ENCODE measurements at places on chromosomes 12 and 14.
A peak's percentile ranks its signal among the peaks of the same experiment; 100 is the strongest.

GRCh38 chr12:128444598-128444997 lies 177.6 kb downstream of the TMEM132C start:
- no peak for DNase-seq

DNA sequence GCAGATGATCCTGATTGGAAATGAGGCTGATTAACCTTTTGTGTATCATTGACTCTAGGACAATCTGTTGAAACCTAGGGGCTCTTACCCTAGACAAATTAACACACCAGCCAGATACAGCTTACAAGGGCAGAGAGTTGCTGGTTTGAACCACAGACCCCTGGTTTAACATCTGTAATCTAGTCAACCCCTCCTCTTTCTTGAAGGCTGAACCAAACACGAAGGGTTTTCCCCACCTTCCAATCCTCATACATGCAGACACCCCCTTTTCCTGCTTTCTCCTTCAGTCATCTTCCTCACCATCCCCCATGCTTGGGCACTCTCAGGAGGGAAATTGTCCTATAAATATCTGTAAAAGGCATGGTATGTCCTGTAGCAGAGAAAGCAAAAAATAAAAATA lies 126.0 kb upstream of the HIF1A start:
- no peak for DNase-seq

GRCh38 chr12:21819678-21820077 lies 45.2 kb upstream of the KCNJ8 start:
- DNase-seq, result no peak

- no peak for DNase-seq
These were observed 2.3 kb downstream of the CLECL1 start for GRCh38 chr12:9730591-9730990.

- no peak for DNase-seq
These were observed 17.8 kb upstream of the RPS6KA5 start for GRCh38 chr14:91078095-91078737.

- DNase-seq, result no peak
These were observed 475.8 kb upstream of the TMEM132C start for GRCh38 chr12:127791217-127791616.

GRCh38 chr12:93762059-93762719 lies 85.0 kb downstream of the CRADD start:
- DNase-seq, result no peak

DNA sequence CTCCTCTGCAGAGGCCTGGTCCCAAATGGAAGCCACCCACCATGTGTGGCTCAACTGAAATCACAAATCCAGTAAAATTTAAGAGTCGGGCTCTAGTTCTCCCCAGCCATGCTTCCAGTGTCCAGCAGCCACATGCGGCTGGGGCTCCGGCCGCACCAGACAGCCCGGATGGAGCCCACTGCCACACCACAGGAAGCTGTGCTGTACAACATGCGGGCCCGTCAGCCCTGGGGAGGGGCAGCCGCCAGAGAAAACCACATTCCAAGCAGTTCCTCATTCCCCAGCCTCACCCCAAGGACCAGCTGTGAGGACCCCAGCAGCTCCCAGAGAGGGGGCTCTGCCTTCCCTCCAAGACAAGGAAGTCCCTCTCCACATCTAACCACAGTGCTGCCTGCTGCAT lies 135.0 kb downstream of the NCOR2 start:
- DNase-seq, result no peak

- DNase-seq, result no peak
These were observed 414.6 kb upstream of the PRICKLE1 start for GRCh38 chr12:43004141-43004540.

DNA sequence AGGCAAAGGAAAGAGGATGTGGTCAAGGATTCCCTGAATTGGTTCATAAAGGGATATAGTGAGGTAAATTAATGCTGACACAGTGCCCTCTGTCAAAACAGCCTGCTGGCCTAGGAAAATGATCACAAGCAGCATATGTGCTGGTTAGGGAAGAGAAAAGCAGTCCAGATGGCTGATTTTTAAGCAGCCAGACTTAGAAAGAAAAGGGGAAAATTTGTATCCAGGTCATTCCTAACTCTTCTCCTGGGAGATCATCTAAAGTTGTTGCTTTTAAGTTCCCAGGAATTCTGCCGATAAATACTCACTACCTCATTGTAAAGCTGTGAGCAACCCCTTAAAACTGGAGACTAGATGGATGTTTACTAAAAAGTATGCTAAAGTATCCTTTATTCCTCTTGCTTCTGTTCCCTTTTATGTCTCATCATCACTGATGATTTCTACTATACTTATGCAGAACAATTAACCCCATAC lies 46.4 kb upstream of the CNOT2 start:
- DNase-seq, result no peak

DNA sequence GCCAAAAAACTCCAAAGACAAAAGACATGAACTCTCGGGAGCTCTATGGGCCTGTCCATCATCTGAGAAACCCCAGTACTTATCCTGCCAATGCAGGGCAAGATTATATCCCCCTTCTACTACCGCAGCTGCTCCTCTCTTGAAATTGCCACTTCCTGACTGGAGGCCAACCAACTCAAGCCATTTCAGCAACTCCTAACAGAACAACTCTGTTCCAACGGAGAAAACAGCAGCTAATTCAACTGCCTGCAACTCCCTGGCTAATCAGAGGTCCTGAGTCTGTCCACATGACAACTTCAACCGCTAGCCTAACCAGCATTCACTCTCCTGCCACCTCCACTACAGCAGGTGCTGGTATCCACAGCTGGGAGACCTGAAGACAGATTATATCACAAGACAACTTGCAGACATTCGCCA lies 24.1 kb downstream of the CEP83 start:
- DNase-seq, result peak; percentile 15

DNA sequence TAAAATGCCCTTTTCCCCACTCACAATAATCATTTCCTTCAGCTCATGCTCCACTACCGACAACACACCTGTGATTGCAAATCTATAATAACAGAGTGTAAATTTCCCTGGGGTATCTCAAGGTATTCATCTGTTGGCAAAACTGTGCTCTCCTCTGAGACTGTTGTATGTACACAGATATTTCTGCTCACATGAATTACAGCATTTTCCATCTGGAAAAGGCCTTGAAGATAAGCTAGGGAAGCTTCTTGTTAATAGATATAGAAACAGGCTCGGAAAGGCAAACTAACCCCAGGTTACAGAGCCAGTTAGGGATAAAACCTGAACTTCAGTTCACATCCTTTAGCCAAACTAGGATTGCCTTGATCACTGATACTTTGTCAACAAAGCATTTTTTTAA lies 210.4 kb upstream of the KRR1 start:
- no peak for DNase-seq

DNA sequence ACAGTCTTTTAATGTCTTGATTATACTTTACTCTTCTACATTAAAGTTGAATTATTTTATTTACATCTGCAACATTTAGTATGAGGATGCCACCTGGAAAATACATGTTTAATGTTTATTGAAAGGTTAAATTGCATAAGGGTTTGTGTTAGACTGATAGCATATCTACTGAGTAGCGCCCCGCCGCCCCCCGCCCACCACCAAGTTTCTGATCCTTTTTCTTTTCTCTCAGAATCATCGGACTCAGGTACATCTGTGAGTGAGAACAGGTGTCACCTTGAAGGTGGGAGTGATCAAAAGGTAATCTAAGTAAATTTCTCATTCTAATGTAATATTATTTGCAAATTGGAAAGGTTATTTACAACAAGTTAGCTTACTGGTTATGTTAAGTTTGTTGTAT lies 16.2 kb downstream of the MDM2 start:
- no peak for DNase-seq

DNA sequence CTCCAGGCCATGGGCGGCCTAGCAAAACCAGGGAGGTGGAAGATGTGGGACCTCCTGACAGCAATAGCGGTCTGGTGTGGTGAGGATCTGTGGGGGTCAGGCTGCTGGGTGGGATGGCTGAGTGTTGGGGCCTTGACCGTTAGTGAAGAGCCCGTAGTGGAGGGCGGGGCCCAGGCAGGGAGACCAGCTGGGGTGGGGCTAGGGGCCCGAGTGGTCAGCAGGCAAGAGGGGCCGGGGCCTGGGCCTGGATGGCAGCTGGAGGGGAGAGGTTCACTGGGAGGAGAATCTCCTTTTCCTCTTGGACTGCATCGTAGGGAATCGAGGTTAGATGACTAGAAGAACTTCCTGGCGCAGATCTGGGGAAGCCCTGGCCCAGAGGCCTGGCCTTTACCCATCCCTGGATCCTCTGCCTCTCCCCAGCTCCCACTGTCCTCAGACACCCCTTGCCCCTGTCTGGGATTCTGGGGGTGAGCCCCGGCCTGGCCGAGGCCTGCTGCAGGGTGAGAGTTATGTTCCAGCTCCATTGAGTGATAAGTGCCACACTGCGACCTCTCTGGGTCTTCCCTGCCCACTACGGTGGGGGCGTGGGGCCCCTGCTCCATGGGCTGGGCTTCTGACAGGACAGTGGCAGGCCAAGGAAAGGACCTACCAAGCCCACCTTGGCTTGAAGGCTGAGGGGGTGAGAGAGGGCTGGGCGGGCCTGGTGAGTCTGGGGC lies 47.1 kb downstream of the KRT80 start:
- DNase-seq, result no peak

GRCh38 chr12:125382926-125383325 lies 317.7 kb downstream of the AACS start:
- no peak for DNase-seq

- no peak for DNase-seq
These were observed 3.9 kb upstream of the ABHD4 start for GRCh38 chr14:22594156-22594716.

DNA sequence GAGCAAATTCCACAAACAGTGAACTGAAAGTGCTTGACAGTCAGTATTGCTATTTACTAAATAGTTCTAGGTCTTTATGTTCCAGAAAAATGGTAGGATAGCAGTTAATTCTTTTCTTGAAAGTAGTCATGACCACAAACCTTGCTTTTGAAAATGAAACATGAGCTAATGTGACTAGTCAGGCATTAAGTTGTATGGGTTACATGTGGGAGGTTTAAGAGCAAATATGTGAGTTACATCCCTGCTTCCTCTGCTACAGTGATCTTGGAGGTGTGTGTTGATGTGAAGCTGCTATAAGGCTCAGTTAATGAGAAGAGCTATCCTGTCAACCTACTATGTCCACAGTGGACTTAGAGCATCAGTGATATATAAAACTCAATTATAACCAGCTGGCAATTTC lies 741.6 kb downstream of the FSCB start:
- DNase-seq, result no peak

DNA sequence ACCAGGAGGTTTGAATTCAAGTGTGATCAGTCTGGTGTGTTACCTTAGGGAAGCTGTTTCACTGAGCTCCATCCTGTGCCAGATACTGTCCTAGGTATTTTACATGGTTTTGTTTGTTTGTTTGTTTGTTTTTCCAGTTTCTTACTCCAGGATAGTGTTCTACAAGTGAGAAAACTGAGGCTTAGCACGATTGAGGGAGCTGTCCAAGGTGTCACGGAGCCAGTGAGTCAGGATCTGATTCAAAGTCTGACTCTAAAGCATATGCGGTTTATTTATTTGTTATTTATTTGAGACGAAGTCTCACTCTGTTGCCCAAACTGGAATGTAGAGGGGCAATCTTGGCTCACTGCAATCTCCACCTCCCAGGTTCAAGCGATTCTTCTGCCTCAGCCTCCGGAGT lies 79.7 kb upstream of the GNG2 start:
- DNase-seq, result no peak

DNA sequence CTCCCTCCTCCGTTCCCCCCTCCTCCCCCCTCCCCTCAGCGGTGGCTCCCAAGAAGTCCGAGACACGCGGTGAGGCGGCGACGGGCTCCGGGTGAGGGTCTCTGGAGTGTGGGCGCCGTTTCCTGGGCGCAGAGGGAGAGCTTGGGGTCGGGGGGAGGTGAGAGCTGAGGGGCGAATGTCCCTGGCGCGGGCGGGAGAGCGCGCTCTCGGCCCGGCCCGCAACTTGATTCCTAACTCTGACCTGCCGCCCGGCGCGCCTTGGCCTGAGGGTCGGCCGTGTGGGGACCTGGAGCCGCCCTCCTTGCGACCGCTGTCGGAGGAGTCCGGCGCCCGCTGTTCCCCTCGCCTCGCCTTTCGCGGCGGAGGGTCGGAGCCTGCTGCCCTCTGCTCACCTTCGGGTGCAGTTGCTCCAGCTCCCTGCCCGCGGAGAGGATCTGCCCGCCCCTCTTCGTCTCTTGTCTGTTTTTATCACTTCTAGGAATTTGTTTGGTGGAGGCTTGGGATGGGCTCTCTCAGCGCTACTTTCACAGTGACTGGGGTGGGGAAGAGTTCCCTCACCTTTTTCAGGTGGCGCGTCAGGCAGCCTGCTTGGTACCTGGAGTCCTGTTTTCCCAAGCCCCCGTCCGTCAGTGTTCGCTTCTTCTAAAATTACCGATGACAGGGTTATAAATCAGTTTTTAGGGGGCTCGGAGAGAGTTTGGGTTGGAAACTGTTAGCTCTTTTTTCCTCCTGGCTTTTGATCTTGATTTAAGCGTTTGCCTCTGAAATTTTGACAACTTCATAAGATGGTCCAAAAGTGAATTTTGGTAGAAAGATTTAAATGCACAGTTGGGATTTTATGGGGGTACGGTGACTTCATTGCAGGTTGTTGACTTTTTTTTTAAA lies 495 bp downstream of the ADIPOR2 start:
- DNase-seq, result peak; percentile 10

DNA sequence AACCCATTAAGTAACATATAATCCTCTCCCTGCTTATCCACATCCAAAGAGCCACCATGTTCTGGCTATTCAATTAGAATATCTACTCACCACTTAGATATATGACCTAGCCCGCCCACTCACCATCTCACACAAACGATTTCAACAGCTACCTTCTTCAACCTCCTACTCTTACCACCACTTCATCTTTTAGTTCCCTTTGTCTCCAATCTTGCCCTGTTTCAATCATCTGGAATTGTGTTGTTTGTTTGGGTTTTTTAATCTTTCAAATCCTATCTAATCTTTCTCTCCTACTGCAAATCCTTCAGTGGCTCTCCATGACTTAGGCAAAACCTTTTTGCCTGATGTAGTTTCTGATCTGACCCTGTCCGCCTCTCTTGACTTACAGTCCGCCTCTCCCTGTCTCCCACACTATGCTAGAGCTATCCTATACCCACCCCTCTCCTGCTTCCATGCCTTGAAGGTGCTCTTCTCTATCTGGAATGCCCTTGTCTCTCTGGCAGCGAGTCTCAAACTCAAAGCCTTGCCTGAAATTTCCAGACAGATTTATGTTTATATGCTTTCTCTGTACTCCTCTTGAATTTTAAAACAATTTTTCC lies 161.0 kb upstream of the CRY1 start:
- DNase-seq, result no peak

- no peak for DNase-seq
These were observed 8.8 kb downstream of the KRT80 start for GRCh38 chr12:52182898-52183543.

- DNase-seq, result no peak
These were observed 8.8 kb upstream of the PTGR2 start for GRCh38 chr14:73842851-73843250.

- DNase-seq, result no peak
These were observed 4.0 kb downstream of the AHNAK2 start for GRCh38 chr14:104974146-104974541.

DNA sequence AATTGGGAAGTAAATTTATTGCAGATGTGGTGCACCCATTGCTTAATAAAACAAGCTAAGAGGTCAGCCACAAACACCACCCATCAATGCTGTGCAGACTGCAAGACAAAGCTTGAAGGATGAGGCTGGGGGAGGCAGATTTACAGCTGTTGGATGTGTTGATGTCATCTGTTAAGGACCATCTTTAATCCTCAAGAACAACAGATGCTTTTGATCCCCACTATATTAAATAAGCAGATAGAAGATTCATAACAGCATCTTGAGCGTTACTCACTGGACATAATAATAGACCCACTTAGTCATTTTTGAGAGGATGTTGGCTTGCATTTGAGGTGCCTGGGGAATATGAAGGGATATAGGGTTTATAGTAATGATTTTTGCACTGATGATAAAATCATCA lies 58.8 kb downstream of the GPR68 start:
- DNase-seq, result no peak

GRCh38 chr12:71958457-71958856 lies 19.8 kb downstream of the TPH2 start:
- no peak for DNase-seq

All from large intestine (tissue), 12 donors.